NCI-H1930 (cell line): ENCODE measurements at places on chromosomes 1 and 21.

DNA sequence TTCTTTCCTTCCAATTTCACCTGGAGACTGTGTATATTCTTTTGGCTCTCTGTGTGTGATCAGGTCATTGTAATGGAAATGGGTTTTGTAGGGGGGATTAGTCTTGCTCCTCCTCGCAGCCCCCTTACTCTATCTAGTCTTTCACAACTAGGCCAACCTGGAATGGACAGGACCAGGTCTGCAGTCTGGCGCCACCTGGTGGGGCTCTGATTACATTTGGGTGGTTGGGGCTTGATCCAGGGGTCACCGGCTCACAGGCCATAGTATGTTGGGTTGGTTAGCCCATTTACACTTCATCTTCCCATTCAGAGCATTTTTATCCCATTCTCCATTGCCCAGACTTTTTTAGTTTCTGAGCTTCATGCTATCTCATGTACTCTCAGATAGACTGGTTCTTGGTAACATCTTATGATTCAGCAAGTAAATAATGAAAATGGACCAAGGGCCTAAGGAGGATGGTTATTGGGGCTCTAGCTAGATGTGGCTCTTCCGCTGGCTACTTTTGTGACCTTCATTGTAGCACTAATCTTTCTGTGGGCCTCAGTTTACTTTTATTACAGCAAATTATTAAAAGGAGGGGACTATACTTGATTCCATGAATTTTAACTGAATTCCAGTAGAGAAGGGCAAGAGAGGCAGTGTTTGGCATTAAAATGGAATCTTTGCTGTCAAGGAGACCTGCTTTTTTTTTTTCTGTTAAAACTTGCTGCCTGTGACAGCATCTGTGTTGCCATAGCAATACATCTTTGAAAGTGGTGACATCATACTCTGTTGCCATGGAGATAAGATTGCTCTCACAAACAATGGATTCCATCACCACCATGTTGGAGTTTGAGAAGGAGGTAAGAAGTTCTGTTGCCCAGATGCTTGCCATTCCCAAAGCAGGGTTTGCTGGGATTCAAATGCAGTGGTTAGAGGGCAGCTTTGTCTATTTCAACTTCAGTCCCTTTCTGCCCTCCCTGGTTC, 150.1 kb downstream of the PLXNA2 start:
- peak; percentile 19 for DNase-seq

GRCh38 chr1:168613038-168613451, 36.6 kb downstream of the XCL1 start:
- no peak for DNase-seq

GRCh38 chr1:94702442-94702815, 117.7 kb upstream of the SLC44A3 start:
- no peak for DNase-seq

GRCh38 chr1:205595435-205595834, 36.4 kb downstream of the ELK4 start:
- no peak for DNase-seq

- DNase-seq: peak; percentile 24
Observed at GRCh38 chr1:201361652-201362504, 15.6 kb downstream of the TNNT2 start.

GRCh38 chr1:17204546-17205440, at the start of gene PADI1:
Gene PADI1, plus strand, starts transcription at chr1:17205128. Its CDS starts 90 bp downstream, at chr1:17205218.
- no peak for DNase-seq

GRCh38 chr1:19045898-19046880, 89.7 kb upstream of the IFFO2 start:
- no peak for DNase-seq

- DNase-seq: peak; percentile 76
Observed at GRCh38 chr1:232547938-232548484, 81.9 kb downstream of the SIPA1L2 start.

DNA sequence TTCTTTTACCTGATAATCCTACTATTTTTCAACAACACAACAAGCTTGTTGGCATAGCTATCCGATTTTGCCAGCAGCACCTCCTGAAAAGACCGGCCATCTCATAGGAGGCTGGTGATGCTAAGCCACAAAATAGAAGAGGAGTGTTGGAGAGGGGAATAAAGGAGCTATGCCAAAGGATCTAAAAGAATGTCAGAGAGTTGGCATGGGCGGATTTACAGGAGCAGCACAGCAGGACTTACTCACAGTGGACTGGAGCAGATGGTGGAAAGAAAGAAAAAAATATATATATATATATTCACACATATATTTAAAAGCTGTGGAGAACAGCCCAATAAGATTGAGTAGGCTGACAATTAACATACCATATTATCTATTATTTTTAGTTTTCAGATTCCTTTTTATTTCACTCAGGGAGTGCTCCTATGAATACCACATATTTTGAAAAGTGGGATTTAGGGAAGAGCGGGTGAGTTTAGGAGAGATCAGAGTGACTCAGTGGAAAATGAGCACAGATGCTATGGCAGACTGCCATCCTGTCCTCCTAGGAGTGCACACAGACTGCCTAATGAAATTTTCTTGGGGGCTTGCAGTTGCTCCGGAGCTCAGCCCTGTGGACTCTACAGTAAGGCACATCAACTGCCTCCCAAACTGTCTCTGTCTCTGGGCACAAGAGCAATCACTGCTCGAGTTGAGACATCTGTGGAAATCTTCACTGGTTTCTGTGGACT, 394.4 kb upstream of the CHRM3 start:
- no peak for DNase-seq

- no peak for DNase-seq
Observed at GRCh38 chr21:45549626-45550463, 7.6 kb upstream of the SLC19A1 start.

GRCh38 chr1:109048335-109048734, 6.4 kb upstream of the WDR47 start:
- no peak for DNase-seq

GRCh38 chr1:25985171-25985570, 12.7 kb downstream of the PAFAH2 start:
- DNase-seq: no peak

GRCh38 chr1:34055818-34056217, 109.2 kb downstream of the CSMD2 start:
- no peak for DNase-seq

DNA sequence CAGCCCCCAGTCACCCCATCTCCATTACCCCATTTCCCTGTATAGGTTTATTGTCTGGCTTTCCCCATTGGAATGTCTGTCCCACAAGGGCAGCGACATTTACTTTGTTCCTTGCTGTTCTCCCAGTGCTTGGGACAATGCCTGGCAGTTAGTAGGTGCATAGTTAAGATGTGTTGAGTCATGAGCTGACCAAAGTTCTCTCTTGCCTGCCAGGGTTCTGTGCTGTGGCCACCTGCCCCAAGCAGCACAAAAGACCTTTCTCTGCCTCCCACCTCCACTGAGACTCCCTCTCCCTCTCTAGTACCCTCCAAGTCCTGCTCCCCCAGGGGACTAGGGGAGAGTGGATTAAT, 40.0 kb downstream of the TMCO4 start:
- no peak for DNase-seq

DNA sequence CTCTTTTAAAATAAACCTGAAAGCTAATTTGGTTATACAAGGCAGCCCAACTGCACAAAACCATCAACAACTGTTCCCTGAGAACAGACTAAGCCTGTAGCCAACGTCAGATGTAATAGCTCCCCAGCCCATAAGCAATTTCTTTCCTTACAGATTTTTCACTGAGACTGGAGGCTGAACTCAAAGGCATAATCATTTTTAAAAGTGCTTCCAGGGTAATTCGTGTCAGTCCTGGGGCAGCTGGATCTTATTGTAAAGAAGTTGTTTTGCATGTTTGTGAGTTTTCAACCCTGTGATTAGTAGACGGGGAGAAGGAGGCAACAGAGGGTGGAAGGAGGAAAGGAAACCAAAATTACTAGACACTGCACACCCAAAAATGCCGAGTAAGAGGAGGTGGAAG, 3.2 kb downstream of the DPT start:
- no peak for DNase-seq

- no peak for DNase-seq
Observed at GRCh38 chr1:159931101-159931794, 5.9 kb upstream of the TAGLN2 start.

DNA sequence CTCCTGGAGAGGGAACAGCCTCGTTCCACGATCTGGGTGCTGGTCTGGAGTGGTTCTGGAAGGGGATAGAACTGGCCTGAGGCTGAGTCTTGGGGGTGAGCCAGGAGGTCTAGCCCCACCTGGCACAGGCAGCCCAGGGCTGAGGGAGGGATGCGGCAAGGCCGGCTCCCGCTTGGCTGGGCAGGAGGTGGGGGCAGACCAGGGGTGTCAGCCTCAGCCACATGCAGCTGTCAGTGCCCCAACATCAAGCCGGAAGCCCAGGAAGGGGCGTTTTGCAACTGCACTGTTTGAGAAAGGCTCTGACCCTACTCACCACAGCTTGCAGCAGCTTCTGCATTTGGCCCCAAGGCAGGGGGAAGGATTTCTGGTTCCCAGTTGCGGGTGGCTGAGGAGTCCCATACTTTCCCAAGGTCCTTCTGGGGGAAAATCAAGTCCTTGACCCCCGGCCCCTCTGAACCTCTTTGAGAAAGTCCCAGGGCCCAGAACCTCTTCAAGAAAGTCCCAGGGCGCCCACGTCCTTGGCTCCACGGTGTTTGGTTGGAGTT, 2.0 kb downstream of the EFHD2 start:
- DNase-seq: no peak

- DNase-seq: no peak
Observed at GRCh38 chr1:158163000-158163947, 17.4 kb upstream of the CD1D start.

DNA sequence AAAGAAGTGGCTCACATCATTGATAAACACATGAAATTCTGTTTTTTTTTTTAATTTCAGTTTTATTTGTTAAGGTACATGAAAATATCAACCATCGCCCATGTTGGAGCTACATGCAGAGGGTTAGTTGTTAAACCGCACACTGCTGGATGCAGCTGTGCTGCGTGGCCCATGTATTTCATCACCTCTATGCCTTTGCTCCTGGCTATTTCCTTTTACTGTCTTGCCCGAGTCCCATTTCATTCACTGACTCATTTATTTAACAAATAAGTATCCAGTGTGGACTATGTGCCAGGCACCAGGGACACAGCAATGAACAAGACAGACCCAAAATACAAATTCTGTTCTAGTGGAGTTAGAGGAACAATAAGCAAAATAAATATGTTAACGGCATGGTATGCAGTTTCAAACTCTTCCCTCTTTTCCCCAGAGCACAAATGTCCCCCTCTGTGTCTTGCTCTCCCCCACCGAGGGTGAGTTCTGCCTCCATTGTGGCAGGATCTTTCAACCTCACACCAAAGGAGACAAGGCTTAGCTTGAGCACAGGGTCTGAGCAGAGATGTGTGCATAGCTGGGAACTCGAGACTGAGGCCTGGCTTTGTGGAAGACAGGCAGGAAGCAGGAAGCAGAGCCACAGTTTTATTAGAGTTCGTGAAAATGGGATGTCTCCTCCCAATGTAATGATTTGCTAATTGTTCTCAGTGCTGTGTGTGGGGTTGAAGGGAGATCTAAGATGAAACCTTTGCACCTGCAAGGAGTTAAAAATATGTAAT, 44.6 kb downstream of the MAN1C1 start:
- DNase-seq: no peak

- no peak for DNase-seq
Observed at GRCh38 chr1:110245876-110246620, 35.9 kb downstream of the KCNC4 start.

DNA sequence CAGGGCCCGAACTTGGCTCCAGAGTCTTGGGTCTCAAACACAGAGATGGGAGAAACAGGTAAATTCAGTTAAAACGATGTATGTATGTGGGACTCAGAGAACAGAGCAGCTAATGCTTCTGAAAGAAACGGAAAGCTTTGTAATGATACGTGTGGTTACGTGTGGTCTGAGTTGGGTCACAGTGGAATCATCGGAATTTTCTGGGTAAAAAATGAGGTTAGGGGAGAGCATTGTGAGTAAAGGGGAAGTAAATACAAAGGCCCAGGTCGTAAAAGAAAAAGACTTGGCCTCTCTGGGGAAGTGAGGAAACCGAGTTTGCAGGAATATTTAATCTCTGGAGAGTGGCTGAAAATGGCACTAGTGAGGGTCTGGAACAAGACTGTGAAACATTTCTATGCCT, 8.3 kb downstream of the NHLH2 start:
- no peak for DNase-seq

- DNase-seq: no peak
Observed at GRCh38 chr1:244067893-244068292, 16.8 kb downstream of the ZBTB18 start.

GRCh38 chr21:14492931-14493330, 53.2 kb downstream of the SAMSN1 start:
- no peak for DNase-seq

GRCh38 chr1:223500560-223501425, 107.6 kb downstream of the CCDC185 start:
- no peak for DNase-seq

DNA sequence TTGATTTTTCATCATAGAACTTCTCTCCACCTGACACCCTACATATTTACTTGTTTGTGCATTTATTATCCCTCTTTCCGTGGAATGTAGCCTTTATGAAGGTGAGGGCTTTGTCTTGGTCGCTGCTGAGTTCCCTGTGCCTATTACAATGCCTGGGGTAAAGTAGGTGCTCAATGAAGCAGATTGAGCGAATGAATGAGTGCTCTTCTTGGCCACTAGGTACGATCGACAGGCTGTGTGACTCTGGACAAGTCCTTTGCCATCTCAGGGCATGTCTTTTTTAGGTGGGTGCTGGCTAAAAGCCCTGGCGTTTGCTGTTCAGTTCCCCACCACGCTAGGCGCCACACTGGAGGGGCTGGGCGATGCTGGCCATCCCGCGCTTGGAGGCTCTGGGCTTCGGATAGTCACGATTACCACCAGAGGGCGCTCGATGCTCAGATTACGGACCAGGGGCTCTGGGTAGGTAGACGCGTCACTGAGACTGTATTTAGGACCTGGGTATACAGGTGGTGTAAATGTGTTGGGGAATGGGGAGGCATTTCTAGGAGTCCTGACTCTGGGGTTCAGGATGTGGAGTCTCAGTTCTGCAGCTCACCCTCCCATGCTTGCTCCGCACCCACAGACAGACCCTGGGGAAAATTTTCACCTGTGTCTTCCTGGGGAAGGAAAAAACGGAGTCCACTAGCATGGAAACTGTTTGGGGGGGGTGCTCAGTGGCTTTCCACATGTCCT, 71.0 kb upstream of the CSF3R start:
- DNase-seq: peak; percentile 73

- no peak for DNase-seq
Observed at GRCh38 chr1:155978325-155978972, at the start of gene ARHGEF2. Gene ARHGEF2, minus strand, starts transcription at chr1:155978547. Its CDS starts 120 bp downstream, at chr1:155978427.

DNA sequence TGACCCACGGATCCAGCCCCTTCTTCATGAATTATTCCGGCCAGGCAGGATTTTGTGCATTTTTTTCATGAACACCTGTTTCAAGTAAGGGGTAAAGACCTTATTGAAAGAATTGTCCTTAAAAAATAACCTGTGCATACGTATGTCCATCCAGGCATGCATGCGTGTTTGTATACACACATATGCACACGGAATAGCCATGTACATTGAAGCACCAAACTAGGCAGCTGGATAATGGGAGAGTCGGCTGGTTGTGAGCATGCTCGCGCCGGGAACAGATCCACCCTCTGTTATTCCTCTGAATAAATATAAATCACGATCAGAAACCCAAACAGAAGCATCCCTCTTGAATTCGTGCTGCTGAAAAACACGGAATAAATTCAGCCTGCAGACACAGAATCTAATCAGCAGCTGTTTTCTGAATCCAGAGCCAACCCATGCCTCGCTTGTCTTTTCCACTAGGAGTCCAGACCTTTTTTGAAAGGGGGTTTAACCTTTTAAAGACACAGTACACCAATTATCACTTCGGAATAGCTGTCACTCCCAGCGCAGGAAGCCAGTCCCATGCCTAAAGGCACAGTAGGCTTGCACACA, at the start of gene HIVEP3:
HIVEP3 (minus strand) TSS at position 473 of the 594 bp plus-strand sequence.
- peak; percentile 48 for DNase-seq
